T-helper 9 cell (primary cell): ENCODE measurements at places on chromosomes 13 and 19.

- DNase-seq, result no peak
These were observed 1249.4 kb upstream of the SLC10A2 start for GRCh38 chr13:104315606-104316005.

DNA sequence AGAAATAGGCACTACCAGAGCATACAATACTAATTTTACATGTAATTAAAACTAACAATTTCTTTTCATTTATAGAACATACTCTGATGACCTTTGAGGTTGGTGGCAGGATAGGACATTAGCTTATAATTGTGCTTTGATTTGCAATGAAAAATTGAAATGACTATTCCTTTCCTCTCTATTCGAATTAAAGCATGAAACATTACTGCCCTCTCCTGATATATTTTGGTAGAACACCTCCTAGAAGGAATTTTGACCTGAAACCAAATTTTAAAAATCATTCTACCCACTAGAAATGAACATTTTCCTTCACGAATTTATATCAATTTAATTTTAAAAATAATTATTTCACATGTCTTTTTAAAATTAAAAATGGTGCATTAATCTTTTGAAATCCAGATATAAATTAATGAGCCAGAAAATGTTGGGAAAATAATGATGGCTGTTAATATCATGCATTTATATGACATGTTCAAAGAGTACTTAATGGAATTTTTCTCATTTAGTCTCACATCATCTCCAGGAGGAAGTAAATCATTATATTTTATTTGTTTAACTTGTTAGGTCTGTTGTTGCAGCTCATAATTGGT lies 556.3 kb upstream of the ARGLU1 start:
- no peak for DNase-seq

DNA sequence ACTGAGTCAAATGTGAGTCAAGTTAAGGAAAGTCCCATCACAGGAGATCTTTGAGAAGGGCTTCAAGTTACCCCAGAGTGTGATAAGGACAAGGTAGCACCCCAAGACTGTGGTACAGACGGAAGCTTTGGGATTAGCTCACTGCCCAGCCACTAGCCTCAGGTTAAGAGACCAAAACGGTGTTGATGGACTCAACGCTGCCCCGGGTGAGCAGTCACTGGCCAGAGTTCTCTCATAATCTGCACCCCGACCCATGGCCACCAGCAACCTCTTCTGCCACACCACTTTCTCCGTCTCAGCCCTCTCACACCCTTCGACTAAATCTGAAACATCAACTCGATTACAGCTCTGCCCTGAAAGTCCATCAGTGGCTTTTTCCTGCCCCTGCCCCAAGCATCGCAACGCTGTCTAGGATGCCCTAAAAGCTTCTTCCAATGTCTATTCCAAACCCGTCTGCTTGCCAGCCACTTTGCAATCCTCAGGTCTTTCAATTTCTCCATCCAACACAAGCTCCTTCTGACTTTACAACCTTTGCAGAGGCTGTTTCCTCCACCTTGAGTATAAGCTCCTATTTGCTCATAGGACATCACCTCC lies 5.6 kb downstream of the HNRNPL start:
- no peak for DNase-seq

DNA sequence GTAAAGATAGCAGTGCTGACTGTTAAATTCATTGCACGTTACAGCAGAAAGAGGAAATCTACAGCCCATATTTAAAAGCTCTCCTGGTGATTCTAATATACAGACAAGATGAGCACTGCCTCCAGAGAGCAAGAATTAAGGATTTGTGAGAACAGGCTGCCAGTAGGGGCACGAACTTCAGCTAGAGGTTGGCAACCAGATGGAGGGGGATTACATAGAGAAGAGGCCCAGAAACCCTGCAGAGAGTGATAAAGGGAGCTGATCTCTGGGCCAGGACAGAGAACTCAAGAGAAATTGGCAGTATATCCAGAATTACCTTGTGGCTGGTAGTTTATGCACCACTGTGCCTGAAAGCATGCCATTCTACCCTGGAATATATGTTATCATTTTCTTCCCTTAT lies 144.8 kb downstream of the UFM1 start:
- no peak for DNase-seq

DNA sequence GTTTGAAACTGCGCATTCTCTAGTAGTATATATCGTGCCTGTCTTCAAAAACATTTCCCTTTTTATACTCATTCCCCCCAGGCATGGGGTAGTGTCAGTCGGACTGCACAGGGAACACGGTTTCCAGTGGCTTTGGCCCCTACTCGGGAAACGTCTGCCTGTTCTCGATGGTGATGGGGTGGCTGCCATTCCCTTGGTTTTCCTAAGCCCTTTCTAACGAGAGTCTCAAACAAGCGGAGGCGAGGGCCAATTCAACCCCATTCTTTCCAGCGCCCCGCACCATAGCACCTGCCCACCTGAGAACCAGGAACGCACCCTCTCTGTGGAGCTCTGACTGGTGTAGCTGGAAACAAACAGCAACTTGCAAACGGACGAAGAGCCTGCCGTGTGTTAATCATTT lies 127.6 kb downstream of the STK24 start:
- DNase-seq, result no peak

DNA sequence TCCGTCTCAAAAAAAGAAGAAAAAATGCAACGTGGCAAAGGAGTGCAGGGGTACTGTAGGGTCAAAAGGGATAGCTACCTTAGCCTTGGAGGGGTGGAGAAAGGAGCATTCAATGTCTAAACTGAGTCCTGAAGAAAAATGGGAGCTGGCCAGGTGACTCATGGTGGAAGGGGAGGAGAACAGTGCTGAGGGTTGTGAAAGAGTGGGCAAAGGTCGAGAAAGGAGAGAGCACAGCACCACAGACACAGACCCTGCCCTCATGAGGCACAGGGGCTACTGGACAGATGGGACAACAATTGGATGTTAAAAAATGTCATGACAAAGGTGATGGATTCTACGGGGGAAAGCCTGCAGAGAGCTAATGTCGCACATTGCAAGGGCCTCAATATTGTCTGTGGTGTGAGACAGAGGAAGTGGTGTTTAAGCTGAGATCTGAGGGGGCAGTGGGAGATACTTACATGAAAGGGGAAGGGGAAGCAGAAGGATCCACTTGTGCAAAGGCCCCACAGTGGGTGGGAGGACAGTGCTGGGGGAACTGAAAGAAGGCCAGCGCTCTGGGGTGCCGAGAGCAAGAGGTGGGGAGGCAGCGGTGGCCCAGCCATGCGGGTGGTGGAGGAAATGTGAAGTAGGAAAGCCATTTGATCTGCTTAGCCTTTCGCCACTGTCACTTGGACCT lies 42.9 kb upstream of the URAD start:
- DNase-seq, result no peak

- no peak for DNase-seq
These were observed 56.5 kb downstream of the KLF2 start for GRCh38 chr19:16380943-16381755.

GRCh38 chr19:51253088-51253806 lies 2.4 kb downstream of the SIGLECL1 start:
- no peak for DNase-seq

DNA sequence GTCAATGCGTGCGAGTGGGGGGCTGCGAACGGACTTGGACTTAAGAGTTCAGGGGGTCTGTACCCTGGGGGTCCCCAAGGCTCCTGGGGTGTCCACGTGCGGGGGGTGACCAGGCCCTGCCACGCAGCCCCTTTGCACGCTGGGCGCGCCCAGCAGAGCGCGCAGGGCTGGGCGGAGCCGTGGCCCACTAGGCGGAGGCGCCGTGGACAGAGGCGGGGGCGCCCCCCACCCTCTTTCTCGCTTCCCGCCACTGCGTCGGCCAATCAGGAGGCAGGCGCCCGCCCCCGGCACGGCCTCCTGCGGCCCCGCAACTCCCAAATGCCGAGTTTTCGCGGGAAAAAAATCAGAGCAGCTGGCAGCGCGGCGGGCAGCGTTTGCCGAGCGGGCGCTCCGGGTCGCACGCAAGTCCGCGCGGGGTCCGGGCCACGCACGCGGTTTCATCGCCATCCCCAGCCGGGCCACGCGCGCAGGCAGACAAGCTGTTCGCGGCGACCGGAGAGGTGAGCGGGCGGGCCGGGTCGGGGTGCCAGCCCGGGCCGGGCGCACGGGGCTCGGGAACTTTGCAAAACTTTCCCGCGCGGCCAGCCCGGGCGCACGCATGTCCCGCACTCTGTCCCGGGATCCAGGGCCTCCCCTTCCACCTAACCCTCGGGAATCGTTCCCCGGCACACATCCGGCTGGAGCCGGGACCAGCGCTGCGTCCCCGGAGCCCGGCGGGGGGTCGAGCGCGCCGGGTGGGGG lies at the start of gene UHRF1:
Gene UHRF1 (plus strand): TSS at position 346 of the 741 bp plus-strand sequence. CDS start 1,385 bp downstream, outside the sequence.
- DNase-seq, result no peak

DNA sequence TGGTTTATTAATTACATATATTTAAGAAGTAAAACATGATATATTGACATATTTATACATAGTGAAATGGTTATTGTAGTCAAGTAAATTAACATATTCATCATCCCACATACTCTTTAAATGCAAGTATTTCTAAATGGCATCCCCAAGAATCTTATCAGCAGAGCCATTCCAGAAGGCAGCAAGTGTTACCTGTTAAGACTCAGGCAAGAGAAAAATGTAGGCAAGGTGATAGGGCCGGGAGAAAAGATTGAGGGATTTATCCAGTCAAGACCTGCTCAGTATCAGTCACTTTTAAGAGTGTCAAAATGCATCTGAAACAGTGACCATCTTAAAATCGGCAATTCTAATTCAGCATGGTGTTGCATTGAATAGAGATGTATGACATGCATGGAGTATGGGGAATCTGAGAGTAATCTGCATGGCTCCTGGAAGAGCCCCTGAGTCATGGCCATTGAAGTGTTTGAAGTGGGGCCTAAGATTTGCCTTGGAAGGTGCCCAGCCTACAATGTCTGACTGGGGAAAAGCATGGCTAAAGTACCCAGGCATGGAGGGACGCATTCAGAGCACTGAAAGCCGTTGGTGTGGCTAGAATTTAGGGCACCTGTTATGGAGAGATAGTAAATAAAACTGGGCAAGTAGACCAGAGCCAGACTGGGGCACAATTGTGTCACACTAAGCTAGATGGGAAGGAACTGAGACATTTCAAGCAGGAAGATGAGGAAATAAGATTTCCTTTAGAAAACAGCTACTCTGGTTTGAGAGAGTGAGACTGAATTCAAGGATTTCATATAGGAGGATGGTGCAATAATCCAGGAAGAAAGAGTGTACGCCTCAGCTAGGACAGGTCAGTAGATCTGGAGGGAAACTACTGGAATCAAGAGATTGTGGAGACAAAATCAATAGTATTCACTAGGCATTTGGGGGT lies 25.0 kb upstream of the C1QTNF9B start:
- DNase-seq, result no peak

DNA sequence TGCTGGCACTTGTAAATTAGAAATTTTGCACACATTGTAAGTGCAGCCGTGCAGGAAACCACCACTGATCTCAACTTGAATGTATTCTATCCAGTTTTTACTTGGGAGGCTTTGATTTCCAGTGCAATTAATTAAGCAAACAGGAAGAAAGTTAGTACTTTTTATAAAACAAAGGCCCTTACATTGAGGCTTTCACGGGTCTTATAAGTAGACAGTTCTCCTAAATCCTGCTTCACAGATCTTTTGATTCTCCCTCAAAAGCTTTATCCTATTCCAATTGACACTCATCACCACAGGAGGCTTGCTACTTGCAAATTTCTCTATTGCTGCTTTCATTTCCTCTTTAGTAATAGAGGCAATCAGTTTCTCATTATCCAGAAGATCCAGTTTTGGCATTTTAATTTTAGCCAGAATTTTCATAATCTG lies 90.1 kb downstream of the ERCC5 start:
- DNase-seq, result no peak

DNA sequence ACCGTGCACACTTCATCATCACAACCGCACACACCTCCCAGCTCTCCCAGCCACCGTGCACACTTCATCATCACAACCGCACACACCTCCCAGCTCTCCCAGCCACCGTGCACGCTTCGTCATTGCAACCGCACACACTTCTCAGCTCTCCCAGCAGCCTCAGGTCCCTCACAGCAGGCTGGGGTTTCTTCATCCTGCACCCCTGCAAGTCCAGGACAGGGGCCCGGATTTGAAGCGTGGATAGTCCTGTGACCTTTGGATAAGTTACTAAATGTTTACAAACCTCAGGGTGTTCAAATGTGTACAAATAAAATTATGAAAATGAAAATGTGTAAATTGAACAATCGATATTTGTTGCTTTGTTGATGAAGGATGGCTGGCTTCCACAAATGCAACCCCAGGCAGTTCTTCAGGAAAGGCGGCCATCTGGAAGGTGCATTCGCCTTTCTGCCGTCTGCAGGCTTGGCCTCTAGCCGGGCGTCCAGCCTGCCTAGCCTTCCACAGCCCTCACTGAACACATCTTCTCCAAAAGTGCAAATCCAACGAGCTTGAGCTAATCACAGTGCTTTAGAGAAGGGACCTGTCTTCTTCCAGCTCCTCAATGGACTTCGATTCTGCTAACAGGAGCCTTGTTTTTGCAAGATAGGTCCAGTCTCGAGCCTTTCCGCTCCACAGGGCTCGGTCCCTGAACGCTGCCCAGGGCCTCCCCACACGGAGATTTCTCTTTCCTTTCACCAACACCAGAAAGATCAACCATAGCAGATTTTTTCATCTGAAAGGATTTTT lies 74.2 kb downstream of the SPACA7 start:
- DNase-seq, result no peak

DNA sequence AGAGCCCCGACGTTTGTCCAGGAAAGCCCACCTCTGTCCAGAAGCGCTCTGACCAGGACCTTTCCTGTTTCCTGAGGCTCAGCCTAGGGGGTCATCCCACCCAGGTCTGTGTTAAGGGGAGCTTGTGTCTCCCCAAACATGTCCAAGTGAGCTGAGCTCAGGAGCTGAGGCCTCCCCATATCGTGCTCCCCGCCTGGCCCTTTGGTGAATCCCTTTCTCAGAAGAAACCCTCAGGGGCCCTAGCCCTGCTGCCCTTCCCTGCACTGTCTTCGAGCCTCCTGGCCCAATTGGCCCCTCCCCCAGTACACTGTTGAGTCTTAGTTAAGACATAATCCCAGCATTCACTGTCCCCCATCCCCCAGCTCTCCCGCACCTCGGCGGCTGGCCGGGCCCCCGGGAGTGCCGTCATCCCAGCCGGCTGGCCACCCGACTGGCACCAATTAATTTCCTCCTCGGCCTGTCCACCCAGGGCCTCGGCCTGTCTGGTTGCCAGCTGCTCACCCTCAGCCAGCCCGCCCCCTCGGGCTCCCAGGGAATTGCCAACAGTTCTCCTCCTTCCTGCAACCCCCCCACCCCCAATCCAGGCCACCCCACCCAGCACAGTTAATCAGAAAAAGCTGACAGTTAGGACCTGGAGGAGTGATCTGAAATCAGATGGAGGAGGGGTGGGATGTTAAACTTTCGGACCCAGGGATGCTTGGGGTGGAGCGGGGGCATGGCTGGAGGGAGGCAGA lies 13.6 kb downstream of the IER2 start:
- DNase-seq, result no peak

- DNase-seq, result no peak
These were observed 147.7 kb upstream of the VSTM2B start for GRCh38 chr19:29378126-29378525.
